ENCODE measurements at places on chromosomes 6 and 20.

DNA sequence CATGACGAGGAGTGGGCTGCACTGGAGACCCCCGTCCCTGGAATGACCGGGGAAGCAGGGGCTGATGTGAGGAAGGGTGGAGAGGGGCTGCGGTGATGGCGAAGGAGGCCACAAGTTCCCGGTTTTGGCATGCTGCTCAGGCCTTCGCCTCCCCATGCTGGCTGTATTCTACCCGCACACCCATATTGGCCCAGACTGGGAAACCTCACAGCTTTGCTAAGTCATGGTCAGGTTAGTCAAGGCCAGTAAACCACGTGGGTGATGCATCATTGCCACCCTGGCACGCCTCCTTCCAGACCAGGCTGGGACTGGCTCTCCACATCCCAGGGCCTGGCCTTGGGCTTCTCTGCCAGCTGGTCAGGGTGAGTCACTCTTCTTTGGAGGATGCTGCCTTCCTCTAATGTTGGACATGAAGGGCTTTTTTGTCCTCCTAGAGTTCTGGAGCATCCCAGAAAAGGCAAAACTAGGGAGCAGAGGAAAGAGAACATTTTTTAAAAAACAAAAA lies 53.8 kb downstream of the PCNA start:
- peak; percentile 86 for DNase-seq

DNA sequence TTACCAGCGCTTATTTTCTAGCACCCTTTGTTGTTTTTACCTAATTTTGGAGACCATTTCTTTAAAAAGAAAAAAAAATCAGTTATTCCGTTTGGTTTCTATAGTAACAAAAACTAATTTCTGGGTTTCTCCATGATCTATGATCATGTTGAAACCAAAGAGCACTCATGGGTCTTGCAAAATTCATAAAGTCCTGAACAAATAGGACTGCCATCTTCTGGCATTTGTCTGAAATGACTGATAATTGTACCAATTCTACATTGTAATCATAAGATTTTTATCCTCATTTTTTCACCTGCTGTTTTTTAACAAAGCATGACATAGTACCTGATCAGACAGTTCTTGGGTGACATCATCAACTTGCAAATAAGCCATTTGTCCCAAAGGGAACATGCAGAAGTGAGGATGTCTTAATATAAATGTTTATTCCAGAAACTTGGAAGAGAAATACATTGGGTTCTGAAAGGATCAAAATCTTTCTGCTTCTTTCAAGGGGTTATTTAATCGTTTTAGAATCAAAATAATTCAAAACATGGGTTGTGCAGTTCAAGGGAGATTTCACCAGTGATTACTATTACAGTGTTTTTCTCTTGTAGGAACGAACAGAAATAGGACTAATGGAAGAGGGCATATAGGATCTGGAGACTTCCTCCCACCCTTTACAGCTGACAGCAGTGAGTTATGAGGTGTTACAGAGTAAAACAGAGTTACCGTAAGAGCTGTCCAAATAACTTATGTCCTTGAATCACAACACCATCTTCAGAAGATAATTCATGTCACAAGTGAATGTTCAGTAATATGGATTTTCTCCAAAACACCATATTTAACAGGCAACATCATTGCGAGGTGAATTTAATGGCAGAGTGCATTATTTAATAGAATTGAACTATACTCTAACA lies 87.1 kb upstream of the GJE1 start:
- DNase-seq: peak; percentile 21

DNA sequence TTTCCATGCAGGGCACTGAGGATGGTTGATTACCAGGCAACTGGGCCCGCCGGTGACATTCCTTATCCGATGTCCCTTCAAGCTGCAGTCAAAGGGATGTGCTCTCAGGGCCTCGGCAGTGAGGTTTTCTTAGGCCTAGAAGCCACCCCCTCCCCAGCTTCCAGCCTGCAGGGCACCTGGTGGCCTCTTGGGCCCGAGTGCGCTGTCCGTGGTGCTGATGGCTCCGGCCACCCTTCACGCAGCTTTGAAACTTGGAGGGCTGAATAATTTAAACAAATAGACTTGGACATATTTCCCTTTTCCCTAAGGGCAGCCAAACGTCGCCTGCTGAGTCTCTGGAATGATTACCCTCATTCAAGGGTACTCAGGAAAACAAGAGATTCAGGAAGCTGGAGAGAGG lies 8.9 kb upstream of the MLN start:
- peak; percentile 15 for DNase-seq

DNA sequence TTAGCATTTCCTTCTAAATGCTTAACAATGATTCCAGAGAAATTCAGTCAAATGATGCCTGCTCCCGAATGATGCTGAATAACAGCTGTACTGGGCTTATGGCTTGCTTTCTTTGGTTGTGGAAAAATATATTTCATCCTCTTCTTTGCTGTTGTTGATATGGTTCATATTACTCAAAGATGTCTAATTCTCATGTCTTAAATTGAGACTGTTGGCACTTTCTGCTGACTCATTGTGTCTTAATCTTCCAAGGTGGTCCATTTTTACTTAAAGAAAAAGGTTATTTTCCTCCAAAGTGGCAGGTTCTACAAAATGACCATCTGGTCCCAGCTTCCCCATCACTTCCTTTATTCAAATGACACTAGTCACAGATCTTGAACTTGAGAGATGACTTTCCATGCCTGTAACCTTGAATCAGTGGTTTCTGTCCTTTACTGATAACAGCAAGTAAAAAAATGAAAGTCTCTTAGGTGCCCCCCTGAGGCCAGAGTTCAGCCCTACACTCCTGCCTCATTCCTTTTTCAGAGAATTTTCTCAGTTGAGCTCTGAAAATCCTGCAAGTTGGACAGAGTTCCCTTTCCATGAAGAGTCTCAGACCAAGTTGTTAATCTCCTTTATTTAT lies 6.9 kb downstream of the SNAP25 start:
- no peak for DNase-seq

- peak; percentile 37 for DNase-seq
These were observed 249.0 kb upstream of the OPRM1 start for GRCh38 chr6:153790048-153790447.

DNA sequence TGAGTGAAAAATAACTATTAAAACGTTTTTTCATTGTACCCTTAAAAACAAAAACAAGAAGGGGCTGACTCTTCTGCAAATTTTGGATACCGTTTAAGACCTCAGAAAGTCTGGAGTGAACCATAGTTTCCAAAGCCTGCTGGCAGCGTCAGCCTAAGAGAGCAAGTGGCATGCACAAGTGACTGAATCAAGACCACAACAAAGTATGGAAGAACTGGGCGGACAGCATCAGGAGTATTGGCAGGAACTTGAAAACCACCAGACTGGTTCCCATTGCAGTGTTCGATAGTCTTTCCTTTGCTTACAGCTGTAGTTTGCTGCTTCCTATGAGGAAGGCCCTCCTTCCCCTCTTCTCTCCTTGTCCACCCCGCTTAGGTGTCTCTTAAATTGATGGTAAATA lies 33.7 kb upstream of the MYLIP start:
- DNase-seq: no peak

- DNase-seq: no peak
These were observed 435 bp downstream of the ZSWIM3 start for GRCh38 chr20:45857882-45858216.

GRCh38 chr6:55925292-55925691 lies 49.9 kb upstream of the BMP5 start:
- peak; percentile 91 for DNase-seq

DNA sequence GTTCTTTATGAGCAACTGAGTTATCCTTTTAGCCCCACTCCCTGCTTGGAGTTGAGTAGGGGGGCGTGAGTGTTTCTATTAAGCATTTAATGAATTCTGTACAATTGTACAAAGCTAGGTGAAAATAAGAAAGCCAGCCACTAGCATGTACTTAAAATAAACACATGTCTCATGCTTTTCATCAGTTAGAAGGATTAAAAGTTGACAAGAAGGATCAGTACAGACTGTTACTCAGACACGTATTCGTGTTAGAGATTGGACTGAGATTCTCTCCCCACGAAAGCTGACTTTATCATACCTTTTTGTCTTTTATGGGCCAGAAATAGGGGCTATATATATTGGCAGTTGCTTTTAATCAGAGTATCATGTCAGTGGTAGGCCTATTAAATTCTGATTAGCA lies 1.7 kb downstream of the HSF2 start:
- no peak for DNase-seq

DNA sequence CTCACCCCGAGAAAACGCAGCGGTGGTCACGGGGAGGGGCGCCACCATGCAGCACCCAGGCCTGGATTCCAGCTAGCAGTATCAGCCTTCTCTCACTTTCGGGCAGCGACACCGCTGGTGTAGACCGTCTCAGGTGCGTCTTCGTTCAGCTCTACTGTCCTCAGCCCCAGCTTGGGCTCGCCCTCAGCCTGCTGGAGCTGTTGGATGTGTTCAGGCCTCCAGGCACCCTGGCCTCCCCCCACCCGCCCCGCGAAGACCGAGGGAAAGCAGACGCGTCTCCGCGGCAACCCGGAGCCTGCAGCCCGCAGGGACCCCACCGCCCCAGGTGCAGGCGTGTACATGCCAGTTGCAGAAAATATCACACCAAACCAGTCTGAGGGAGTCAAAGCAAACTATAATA lies 60.8 kb upstream of the CARMIL1 start:
- DNase-seq: no peak

DNA sequence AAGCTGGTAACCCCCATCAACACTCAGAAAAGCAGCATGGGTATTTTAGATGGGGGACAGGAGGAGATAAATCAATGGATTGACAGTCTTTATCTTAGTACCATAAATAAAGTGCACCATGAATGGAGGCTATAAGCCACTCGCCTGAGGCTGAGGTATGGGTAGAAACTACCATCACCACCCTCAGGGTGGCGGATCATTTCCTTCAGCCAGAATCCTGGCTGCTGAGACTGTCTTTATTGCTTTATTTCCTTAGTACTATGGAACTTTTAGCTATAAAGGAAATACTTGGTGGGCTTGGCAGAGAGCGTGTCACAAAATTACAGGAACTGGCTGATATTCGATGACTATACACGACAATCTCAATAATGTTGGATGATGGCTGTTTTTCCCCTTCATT lies 52.2 kb downstream of the STK38 start:
- no peak for DNase-seq

GRCh38 chr20:49214571-49214970 lies 4.6 kb upstream of the DDX27 start:
- no peak for DNase-seq

GRCh38 chr20:20480689-20481088 lies 112.8 kb downstream of the INSM1 start:
- DNase-seq: no peak

DNA sequence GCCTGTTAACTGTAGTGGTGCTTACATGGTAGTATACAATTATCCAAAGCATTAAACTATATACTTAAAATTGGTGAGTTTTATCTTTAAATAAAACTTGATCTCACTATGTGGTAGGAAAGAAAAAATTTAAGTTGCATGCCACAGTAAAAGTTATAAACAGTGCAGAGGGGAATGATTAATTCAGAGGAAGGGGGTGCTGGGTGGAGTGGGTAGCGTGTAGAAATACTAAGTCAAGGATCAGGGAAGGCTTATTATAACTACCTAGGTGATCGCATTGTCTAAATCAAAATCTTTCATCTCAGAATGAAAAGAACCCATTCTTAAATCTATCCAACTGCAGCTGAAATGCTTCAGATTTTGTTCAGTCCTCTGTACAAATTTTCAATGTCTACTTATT lies 428.3 kb downstream of the ADGRB3 start:
- DNase-seq: peak; percentile 18

GRCh38 chr6:25194172-25194678 lies 84.9 kb upstream of the CARMIL1 start:
- no peak for DNase-seq

- DNase-seq: no peak
These were observed 1514.8 kb upstream of the DEFB115 start for GRCh38 chr20:29742699-29743100.

DNA sequence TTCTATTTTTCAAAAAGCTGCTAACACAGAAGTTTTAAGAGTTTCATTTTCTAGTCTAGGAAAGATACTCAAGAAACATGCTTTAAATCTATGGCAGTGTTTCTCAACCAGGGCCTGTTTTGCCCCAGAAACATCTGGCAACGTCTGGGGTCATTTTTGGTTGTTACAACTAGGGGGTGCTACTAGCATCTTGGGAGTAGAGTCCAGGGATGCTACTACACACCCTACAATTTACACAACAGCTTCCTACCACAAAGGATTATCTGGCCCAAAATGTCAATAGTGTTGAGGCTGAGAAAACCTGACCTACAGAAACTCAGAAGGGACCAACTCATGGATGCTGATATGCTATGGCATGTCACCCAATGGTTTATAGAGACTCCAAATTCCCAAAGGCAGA lies 24.4 kb downstream of the SERAC1 start:
- DNase-seq: no peak

- no peak for DNase-seq
These were observed 258.8 kb downstream of the ARHGAP18 start for GRCh38 chr6:129451187-129451586.

DNA sequence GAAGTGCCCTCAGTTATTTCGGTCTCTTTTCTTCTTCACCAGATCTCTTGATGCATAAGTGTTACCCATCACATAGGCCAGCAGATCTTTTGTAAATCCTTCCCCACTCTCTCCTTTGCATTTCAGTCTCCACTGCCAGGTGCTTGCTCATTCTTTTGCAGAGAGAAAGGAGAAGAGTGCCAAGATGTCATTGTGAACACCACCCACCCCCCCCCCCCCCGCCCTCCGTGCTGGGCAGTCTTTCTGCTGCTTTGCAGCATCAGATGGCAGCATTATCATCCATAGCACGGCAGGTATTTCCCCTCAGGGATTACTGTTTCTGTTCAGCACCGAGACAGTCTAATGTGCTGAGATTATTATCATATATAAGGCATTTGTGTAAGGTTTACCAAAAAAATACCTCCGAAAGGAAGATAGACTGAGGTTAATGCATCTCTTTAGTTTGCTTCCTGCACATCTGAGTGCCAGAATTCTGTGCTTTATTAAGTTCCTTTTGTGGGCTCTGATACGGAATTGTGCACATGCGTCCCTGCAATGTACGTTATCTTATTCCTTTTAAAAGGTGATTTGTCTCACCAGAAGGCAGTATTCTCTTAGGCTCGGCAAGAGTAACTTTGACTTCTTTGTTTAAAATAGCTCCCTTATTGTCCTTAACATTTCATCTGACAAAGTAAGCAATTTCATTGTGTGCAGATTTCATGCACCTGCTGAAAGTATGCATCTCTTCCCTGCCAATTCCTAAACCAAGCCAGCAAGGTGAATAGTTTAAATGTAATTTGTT lies 128.8 kb downstream of the PHACTR1 start:
- DNase-seq: no peak

DNA sequence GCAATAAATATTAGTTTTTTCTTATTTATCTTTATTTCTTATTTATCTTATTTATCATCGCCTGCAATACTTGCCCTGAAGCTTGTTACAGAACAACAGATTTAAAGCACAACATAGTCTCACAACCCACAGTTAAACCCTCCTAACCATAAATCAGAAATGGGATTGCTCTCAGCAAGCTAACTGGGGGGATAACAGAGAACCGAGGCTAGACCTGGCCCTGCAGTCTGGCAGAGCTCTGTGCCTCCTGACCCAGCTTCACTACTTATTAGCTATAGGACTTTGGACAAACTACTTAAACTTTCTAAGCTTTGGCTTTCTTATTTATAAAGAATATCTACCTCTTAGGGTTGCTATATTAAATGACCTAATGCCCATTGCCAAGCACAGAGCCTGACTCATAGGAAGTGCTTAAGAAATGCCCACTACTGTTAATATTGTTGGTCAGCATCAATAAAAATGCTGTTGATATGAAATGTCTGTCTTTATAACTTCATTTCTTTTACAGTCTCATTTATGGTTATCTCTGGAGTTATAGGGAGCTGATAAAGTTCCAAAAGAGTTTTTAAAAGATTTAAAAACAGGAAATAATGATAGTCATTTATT lies 87.9 kb upstream of the BEND6 start:
- DNase-seq: peak; percentile 38

- peak; percentile 31 for DNase-seq
These were observed 64.8 kb upstream of the POU3F2 start for GRCh38 chr6:98769546-98769945.

GRCh38 chr6:16367571-16367970 lies 129.2 kb downstream of the GMPR start:
- no peak for DNase-seq

Data from kidney glomerular epithelial cell (primary cell).